ENCODE measurements at places on chromosomes 13 and 19.

DNA sequence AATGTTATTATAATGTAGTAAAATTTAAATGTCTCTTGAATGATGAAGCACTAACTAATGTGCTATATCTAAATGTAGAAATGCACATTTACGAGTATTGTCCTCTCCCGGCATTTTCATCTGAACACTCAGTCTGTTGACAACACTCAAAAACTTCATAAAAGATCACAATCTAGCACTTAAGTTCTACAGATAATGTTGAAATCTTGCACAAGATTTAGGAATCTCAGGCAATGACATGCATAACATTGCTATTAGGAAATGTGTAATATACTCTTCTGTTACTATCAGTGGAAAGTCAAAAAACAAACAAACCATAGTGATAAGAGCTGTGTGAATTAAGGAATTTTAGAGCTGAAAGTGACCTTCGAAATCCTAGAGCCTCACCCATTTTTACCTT is 37.5 kb upstream of the XPO4 start:
- DNase-seq: no peak

DNA sequence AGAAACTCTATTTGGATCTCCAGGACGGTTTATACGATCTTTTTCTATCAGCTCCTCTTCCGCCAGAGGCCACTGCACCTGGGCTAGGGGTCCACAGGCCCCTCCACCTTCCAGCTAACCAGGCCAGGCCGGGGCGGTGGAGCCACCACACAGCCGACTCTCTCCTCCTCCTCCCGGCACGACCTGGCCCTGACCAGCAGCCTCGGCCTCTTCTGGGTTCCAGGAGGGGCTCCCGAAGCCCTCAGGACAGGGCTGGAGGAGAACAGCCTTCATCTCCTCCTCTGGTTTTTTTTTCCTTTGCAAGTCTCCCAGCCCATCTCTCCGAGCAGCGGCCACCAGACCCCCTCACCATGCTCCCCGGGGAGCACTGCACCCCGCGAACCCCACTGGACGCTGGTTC is 17.1 kb downstream of the DPF1 start:
- DNase-seq: no peak

DNA sequence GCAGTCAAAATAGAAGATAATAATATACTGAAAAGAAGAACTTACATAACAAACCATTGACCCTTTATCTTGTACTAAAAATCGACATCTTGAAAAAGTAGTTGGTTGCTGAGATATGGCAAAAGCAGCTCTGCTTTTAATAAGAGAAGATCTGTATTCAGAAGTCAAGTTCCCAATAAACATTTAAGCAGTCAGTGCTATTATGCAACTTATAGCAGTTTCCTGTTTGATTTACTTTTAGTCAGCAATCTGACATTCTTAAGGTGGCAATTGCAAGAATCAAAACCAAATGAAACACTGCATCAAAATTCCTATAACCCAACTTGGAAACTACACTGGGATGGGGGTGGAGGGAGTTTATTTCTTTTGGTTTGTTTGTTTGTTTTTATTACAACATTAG is 165.5 kb downstream of the TBC1D4 start:
- no peak for DNase-seq

DNA sequence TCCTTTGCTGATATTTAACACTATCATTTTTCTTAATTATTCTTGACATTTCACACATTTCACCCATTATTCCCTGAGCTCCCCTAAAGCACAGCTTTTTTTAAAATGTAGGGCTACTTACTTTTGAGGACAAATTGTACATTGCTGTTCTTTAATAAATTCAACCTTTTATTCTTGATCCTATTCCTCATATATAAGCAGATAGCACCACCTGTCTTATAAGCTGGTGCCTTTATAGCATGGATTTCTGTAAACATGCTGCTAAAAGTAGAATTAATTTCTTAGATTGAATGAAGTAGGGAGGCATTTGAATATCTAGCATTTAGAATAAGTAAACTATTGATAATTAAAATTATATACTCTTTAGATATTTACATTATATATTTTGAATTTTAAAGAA is 603.4 kb upstream of the PCDH9 start:
- no peak for DNase-seq

GRCh38 chr13:94483970-94484369 is 4.5 kb upstream of the DCT start:
- DNase-seq: no peak

- no peak for DNase-seq
Measured at GRCh38 chr13:64505336-64505910, 2724.7 kb downstream of the PCDH9 start.

DNA sequence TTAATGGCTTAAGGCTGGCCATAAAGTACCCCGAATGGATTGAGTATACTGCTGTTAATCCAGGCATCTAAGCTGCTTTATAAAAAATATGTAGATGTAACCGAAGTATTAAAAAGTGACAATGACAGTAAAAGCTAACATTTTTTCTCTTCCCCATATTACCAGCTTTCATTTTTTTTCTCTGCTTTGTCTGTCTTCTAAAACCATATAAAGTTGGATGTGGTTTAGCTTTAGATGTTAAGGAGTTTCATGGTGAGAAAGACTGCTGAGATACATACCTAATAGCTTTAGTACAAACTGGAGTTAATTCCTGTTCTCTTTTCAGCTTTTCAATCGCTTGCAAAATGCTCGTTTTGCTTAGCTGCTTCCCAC is 838 bp downstream of the AKAP11 start:
- DNase-seq: no peak

DNA sequence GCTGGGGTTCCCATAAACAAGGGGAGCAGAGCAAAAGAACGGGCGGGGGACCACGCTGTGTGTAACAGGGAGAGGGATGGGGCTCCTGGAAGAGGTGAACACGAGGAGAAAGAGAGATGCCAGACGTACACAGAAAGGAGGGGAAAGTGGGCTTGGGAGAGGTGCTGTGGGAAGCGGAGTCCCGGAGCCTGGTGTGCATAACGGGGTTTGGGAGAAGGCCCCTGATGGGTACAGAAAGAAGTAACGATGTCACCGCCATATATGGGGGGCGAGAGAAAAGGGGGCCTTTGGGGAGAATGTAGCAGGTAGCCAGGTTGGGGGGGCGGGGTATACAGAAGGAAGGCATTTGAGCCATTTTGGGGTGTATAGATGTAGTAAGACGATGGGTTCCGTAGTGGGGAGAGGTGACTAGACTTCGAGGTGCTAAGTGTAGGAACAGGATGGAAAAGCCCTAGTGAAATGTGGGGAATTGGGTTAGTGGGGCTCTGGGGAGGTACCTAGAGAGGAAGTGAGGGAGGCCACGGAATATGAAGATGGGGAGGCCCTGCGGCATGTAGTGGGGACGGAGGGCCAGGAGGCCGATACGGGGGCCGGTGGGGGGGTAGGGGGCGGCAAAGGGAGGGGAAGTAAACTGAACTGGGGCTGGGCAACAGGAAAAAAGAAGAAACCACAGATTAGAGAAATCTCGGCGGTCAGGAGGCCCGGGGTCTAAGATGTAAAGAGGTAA is 787 bp downstream of the ZNF580 start:
- no peak for DNase-seq

- DNase-seq: no peak
Measured at GRCh38 chr13:114112826-114113322, 19.5 kb downstream of the RASA3 start.

DNA sequence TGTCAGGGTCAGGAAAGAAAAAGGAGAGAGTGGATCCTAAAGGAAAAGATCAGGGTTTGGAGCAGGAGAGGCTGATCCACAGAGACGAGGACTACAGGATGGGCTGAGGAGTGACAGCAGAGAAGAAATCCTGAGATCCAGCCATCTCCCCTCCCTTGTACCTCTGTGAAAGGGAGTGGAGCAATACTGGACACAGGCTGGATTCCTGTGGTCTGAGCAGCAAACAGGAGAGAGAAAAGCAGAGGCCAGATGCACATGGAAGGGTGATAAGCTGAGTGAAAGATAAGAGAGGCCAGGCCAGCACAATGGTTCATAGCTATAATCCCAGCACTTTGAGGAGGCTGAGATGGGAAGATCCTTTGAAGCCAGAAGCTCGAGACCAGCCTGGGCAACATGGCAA is 472.1 kb upstream of the TSHZ3 start:
- no peak for DNase-seq

DNA sequence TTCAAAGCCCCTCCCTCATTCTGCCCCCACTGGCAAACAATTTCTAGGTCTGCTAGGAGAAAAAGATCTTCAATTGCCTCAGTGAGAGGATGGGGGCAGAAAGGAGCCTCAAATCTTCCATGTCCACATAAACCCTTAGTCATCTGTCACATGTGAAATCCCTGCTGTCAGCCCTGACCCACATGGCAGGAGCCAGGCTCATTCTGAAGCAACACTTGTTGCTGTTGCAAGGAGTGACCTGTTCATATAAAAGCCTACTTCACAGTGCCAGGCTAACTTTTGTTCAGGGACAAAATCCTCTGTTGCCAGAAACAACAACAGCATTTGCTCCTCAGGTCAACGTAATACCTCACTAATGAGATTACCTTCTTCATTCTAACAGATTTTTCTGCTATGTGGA is 70.5 kb downstream of the IRS2 start:
- DNase-seq: no peak

- DNase-seq: no peak
Measured at GRCh38 chr13:35747594-35747993, 271.1 kb upstream of the MAB21L1 start.

DNA sequence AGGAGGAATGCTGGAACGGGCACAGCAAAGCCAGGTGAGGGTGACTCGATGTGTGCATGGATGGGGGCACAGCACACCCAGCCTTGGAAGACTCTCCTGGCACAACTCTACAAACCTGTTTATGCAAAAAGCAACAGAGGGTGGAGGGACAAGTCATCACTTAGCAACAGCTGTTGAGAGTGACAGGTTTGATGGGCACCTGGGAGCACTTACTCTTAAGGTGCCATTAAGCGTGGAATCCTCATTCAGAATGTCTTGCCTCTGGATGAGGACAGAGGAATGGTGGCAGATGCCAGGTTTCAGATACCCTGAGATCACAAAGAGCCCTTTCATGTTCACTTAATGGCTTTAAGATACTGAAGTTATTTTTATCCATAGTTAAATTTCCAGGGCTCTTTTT is 97.0 kb downstream of the DCT start:
- no peak for DNase-seq

- DNase-seq: no peak
Measured at GRCh38 chr19:44875666-44876451, 15.2 kb upstream of the TOMM40 start.

- DNase-seq: no peak
Measured at GRCh38 chr13:42283574-42283973, 11.6 kb downstream of the AKAP11 start.

DNA sequence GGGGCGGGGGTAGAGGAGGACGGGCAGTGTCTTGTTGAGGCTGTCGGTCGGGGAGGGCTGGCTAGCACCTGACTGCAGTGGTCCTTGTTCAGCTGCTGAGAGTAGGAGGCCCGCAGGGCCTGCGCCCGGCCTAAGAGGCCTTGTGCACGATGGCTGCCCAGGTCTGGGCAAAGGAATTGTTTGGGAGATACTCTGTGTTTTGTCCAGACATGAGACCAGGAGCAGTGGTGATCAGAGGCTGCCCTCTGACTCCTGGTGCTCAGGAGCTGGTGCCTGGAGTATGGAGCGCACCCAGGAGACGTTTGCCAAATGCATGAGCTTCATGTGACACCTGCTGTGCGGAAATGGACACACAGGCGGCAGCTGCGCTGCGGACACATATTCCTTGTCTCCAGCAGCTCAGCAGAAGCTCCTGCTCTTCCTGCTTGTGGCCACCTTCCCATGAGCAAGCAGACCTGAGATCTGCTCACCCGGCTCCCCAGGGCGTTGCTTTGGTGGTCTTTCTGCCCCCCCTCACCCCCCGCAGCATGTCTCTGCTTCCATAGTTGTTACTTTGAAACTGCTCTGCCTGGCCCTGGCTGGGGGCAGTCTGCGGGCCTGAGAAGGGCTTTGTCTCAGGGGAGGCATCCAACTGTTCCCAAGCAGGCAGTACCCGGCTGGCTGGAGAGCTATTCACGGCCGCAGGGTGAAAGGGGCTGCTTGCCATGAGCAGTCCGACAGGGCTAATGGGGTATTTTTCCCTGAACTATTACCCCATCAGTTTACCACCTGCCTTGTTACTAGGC is 163.9 kb downstream of the TEX29 start:
- DNase-seq: no peak

DNA sequence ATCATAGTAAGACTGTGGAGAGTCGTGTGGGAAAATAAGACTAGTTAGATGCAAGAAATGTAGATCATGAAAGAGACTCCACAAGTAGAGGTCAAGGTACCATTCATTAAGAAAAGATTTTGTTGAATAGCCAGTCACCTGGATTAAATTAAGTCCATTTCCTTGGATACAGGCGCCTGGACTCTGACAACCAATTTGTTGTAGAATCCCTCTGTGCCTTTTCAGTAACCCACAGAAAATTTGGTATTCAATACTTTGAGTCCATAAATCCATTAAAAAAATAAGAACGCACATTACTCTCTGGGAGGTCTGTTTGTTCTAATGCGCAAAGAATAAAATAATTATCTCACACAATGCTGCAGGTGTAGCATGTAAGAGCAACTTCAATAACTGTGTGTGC is 469.4 kb downstream of the KLF12 start:
- no peak for DNase-seq

- DNase-seq: no peak
Measured at GRCh38 chr13:112457081-112457480, 80.9 kb downstream of the SPACA7 start.

DNA sequence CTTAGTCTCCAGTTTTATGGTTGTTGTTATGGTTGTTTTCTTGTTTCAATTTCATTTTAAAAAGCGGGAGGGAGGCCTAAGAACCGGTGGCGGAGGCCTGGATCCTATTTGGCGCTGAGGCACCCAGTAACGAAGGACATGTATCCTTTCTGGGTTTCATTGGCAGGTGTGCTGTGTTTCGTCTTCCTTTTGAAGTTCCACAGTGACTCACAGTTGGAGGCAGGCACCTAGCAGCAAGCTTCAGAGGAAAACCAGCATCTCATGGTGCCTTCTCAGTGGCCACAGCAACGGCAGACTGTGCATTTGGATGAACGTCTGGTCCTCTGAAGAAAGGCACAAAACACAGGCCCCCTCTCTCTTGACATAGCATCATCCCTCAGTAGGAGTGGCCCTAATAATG is 697.2 kb downstream of the EFNB2 start:
- no peak for DNase-seq

GRCh38 chr19:15250640-15250993 is 18.4 kb upstream of the EPHX3 start:
- no peak for DNase-seq

GRCh38 chr13:91280801-91281200 is 66.7 kb upstream of the MIR17HG start:
- DNase-seq: no peak

- no peak for DNase-seq
Measured at GRCh38 chr13:40376867-40377535, 289.4 kb downstream of the FOXO1 start.

GRCh38 chr13:66137384-66137783 is 1092.8 kb downstream of the PCDH9 start:
- no peak for DNase-seq

GRCh38 chr13:19587635-19588300 is 26.4 kb upstream of the TPTE2 start:
- no peak for DNase-seq

DNA sequence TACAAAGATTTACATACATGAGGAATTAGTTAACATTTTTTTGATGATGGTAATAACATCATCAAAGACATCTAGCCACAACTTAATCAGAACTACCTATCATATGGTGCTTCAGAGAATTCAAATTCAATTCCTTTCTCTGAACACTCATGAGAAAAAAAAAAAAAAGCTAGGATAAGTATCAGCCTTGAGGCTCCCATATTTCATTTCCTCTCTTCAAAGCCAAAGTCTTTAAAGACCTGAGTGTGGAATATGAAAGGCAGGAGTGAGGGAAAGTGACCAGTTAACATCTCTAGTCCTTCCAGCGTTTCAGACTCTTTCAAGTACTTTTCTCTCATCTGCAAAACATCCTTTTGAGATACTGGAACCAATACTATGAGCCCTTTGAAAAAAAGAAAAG is 137.5 kb downstream of the DCLK1 start:
- DNase-seq: no peak
